ENCODE measurements at places on chromosomes 2 and 18.

DNA sequence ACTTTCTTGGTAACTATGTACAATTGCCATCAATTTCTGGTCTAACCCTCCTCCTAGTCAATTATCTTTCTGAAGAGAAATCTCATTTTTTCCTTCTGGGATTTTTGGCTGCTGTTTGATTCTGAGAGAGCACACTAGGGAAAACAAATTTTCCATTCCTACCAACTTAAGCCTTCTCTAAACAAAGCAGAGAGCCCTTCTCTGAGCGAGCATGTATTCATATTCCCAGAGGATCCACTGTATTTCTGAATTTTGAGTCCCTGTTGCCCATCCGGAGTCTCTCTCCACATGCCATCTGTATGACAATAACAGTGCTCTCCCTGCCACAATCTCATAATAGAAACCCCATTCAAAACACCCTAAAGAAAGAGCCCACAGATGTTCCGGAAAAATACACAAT is 78.5 kb downstream of the MAIP1 start:
- no peak for DNase-seq

DNA sequence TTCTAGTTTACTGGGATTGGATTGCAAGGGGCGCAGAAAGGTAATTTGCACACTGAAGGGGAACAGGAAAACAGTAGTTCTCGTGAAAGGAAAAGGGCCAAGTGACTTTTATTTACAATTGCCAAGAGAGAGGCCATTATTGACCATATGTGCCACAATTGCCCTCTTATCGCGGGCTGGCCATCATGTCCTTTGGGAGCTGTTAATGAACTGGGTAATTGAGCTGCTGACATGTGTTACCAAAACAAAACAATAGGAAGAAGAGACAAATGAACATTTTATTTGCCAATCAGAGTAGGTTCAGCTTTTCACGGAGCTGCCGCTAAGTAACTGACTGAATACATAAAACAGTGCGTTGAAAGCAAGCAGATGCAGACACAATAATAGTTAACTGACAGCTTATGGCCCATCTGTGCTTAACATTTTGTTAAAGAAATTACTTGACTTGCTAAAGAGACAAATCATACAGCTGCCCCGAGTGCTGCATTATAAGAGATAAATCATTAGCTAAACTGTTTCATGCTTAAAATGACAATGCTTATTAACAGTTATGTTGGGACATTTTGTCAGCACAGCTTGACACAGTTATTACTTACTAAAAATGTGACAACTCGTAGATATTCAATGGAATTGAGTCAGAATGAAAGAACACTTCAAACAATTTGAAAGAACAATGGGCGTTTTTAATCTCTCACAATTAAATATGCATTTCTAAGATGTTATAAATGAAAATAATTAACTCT is 57.5 kb downstream of the PAX3 start:
- peak; percentile 38 for DNase-seq

- no peak for DNase-seq
Measured at GRCh38 chr2:65877331-65878010, 445.1 kb upstream of the SPRED2 start.

DNA sequence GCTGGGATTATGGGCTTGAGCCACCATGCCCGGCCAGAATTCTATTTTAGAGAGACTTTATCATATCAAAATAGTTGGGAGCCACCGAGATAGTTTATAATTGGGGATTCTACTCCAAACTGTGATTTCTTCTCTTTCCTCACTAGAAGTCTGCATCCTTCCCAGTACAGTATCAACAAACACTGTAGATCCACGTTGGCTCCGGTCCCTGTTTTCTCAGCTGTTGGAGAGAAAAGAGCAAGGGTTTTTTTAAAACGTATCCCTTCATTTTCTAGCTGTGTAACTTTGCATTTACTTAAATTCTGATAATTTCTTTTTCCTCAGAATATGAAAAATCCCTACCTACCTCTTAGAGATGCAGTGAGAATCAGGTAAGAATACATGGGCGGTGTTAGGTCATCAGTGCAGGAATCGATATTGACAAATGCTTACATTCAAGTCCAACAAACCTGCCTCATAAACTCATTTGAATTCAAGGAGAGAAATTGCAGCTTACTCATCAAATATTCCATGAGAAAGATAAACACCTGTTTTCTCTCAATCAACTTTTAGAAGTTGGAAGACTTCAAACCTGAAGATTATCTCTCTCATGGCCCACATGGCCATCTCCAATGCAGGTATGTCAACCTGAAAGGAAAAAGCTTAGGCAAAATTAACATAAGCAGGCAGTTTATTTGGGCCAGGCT is 17.7 kb upstream of the PDCL3 start:
- DNase-seq, result no peak

DNA sequence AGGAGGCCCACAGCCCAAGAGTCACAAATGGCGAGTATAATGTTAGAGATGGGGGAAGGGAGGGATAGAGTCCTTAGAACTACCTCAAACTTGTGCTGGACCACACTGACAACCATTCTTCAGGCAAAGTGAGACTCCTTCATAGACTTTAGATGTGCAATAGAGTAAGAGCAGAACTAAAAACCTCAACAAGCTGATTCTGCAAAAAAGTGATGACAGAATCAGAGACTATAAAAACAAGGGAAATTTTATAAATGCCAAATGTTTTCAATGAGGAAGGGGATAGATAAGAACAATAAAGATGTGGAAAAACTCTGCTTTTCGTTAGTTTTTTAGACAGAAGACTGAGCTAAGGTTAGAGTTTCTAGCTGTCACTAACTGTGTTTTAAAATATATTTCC is 17.7 kb downstream of the SMC6 start:
- DNase-seq, result no peak

DNA sequence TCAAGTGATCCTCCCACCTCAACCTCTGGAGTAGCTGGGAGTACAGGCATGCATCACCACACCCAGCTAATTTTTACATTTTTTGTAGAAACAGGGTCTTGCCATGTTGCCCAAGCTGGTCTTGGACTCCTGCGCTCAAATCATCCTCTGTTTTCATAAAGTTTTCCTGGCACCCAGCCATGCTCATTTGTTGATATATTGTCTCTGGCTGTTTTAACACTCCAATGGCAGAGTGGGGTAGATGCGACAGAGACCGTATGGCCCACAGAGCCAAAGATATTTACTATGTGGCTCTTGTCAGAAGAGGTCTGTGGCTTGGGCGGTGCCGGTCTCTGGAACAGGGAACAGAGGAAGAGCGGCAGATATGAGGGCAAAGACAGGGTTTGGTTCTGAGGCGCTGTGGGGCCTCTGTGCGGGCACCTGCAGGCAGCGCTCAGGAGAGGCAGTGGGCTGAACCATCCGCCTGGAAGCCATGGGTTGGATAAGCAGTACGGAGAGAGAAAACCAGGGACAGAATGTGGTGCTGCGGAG is 50.2 kb downstream of the CENPO start:
- no peak for DNase-seq

DNA sequence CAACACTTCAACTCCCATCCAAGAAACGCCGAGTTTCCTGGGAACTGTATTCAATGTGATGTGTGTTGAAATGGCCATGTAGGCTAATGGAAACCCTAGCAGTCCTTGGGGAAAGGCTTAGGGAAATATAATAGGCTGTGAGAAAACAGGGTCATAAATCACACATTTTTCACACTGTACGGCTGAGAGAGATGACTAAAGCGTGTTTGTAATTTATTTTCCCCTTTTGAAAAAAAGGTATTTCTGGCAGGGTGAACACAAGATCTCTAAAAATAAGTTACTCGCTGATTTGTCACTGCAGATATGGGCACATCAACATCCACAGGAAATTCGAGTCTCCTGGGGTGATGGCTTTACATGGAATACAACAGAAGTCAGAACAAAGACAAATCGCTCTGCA is 109.6 kb upstream of the ST6GAL2 start:
- no peak for DNase-seq

GRCh38 chr18:77376043-77376732 is 126.5 kb downstream of the GALR1 start:
- DNase-seq, result peak; percentile 84

DNA sequence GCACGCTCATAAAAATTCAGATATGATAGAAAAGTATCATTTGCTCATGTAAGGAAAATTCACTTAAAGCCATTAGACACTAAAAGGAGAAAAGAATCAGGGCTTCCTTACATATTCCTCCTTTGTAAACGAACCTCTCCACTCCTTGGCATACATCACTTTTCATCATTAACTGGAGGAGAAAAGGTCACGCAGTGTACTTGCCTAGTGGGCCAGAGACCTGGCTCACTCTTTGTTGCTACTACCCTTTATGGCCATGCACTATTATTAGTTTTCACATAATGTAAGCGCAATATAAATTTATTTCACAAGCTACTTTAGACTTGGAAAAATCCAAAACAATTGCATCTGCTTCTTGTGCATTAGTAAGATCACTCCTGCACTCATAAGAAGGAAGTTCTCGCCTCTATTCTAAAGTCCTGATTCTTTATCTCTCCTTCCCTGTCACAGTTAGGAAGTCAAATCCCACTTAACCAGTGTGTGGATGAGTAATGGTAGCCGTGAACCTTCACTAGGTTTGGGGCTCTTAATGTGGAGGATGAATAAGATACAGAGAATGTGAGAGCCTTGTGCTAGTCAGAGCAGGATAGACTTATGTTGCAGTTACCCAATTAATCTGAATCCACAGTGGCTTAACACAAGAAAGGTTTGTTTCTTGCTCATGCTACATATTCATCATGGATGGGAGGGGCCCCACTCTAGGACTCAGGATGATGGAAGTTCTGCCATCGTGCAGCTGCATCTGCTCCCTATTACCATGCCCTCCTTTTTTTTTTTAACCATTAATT is 115.0 kb upstream of the GLS start:
- no peak for DNase-seq

DNA sequence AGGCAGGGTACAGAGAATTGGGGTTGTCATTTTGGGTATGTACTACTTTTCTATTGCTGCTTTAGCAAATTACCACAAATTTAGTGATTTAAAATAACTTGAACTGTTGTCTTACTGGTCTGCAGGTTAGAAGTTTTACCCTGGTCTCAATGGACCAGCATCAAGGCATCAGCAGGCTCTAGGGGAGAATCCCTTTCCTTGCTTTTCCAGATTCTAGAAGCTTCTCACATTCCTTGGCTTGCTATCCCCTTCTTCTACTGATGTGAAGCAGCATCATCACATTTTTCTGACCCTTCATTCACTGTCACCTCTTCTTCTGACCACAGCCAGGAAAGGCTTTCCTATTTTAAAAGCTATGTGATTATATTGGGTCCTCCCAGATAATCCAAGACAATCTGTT is 237.8 kb upstream of the RBMS1 start:
- DNase-seq, result no peak

- no peak for DNase-seq
Measured at GRCh38 chr18:70423120-70423519, 134.3 kb downstream of the SOCS6 start.

GRCh38 chr18:37314534-37314933 is 251.1 kb downstream of the CELF4 start:
- no peak for DNase-seq

DNA sequence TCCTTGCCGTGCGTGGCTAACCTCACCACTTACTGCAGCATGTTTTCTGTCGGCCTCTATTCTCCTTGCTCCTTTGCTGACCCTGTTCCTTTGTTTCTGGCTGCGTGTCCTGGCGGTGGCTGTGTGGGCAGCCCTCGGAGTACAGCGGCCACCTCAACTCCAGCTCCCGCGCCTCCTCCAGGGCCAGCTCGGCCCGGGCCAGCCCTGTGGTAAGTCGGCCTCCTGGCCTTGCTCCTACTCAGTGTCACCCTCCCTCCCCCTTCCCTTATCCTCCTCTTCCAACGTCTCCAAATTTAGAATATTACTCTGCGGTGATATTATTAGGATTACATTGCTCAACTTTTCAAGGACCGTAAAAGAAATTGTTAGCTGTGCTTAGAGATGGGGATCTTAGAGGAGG is 59.5 kb upstream of the RBM44 start:
- DNase-seq, result no peak

GRCh38 chr2:197920592-197921201 is 116.3 kb downstream of the PLCL1 start:
- DNase-seq, result no peak

- no peak for DNase-seq
Measured at GRCh38 chr18:76506395-76506794, 11.4 kb upstream of the ZNF516 start.

GRCh38 chr2:222978850-222979249 is 73.1 kb upstream of the KCNE4 start:
- DNase-seq, result no peak

DNA sequence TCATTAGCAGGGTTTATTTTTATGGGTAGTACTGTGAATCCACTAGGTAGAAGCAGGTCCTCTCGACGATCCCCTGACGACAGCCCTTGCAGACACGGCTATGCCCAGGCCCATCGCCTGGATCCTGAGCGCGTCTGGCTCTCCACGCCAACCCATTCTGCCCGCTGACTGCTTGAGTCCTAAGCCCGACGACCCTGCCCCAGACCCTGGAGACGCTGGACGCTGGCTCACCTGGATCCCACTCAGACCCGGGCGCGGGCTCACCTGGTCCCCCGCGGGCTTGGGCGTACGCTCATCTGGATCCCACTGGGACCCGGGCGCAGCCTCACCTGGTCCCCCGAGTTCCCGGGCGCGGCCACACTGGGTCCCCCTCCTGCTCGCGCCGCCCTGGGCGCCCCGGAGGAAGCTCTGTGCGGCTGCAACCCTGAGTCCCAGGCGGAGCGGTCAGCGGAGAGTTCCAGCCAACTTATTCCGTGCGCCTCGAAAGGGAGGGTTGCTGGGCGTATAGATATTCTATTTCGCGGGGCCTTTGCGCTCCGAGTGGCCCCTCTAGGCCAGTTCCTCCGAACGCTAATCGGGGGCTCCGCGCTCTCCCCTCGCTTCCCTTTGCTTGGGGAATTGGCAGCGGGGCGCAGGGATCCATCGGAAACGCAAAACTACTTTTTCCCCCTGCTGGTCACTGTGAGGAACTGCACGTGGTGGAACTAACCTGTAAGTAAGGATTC is 22.4 kb upstream of the RMP24 start:
- peak; percentile 68 for DNase-seq

DNA sequence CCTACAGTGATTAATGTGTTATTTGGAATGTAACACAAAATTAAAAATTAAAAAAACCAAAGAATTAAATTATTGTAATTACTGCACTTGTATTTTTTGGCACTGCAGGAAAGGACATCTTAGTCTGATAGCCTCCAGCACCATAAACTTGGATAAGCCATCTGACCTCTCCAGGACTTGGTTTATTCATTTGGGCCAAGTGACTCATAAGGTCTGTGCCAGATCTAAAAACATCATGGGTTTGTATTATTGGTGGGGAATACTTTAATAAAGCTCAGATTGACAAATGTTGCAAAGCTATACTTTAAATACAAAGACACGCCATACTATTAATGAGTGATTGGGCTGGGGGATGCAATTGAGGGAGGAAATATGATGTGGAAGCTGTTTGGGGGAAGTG is 225.2 kb downstream of the ZNF521 start:
- no peak for DNase-seq
